Forelimb muscle (tissue), 1 donor: ENCODE measurements at places on chromosomes 6 and 20.

DNA sequence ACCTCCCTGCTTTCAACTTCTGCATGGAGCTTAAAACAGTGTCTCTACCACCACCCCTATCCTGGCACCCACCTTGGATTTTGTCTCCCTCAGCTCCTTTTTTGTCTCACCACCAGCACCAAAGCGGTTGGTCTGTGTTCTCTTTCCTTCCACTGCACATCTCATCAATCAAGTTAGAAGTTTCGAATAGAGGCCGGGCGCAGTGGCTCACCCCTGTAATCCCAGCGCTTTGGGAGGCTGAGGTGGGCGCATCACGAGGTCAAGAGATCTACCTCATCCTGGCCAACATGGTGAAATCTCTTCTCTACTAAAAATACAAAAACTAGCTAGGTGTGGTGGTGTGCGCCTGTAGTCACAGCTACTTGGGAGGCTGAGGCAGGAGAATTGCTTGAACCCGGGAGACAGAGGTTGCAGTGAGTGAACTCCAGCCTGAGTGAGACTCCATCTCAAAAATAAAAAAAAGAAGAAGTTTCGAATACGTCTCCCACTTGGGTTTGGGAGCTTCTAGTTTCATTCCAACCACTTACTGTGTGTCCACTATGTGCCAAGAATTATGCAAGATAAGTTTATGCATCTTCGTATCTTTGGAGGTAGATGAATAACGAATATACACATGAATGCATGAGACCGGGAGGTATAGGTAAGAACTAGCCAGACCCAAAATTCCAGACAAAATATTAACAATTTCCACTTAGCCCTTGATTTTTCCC, 5.9 kb downstream of the PCED1A start:
- DNase-seq = no peak

GRCh38 chr6:148831531-148831930, 84.7 kb downstream of the UST start:
- DNase-seq = no peak

DNA sequence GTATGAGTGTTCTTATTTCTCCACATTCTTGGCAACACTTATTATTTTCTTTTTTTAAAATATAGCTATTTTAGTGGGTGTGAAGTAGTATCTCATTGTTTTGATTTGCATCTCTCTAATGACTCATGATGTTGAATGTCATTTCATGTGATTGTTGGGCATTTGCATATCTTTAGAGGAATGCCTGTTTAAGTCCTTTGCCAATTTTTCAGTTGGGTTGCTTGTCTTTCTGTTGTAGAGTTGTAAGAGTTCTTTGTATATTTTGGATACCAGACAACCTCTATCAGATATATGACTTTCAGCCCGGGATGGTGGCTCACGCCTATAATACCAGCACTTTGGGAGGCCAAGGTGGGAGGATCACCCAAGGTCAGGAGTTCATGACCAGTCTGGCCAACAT, 5.1 kb upstream of the POPDC3 start:
- no peak for DNase-seq

DNA sequence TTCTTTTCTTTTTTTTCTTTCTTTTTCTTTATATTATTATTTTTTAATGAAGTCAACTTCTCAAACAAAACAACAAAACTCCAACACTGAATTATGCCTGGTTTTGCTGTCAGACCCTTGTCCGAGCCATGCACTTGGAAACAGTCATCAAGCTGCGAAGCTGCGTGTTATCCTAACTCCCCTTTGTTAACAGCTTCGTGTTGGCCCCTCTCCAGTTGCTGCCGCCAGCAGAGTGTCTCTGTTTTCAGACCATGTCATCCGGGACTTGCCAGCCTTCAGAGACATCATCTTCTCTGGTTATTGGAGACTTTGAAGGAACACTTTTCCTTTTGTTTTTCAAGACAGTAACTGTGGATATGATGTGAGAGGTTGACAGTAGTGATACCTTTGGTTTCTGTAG, 83.1 kb downstream of the TRMT11 start:
- no peak for DNase-seq

GRCh38 chr6:130945401-130945919, 117.6 kb downstream of the EPB41L2 start:
- DNase-seq = no peak

DNA sequence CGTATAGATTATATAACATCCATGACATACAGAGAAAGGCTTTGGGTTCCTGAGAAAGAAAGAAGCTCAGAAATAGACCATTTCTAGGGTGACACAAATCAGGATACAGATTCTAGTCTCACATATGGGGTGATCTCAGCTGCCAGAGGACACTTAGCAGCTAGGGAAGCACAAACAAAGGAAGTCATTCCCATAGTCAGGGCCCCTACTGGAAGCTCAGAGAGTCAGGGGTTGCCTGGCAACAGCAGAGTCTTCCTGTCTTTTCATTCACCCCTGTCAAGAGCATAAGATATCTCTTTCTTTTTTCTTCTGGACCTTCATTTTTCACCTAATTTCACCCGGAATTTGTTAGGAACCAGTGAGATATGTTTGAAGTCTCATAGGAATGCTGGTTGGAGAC, 81.9 kb upstream of the IYD start:
- no peak for DNase-seq
